A549 treated with CpdA at 1 μM for 4 hours (cell line): ENCODE measurements at places on chromosomes 2 and 18. TPM values are rescaled to one million over a fixed set of nuclear protein-coding genes. Genes with fewer than 3 reads are reported as not detected.

SALL3 gene
- total RNA-seq = not detected in 5 replicates

FKBP1B gene
- total RNA-seq = 8.6 to 10.1 TPM (median 8.9 TPM) in 5 replicates

MOGAT1 gene
- total RNA-seq = not detected in 5 replicates

ARHGAP25 gene
- 0.12 to 0.39 TPM (median 0.21 TPM) in 4 of 5 replicates, not detected in the other for total RNA-seq

OBSL1 gene
- total RNA-seq = 19.6 to 26.1 TPM (median 22.5 TPM) in 5 replicates

ADGRF3 gene
- 0.09 to 0.31 TPM (median 0.12 TPM) in 5 replicates for total RNA-seq

SERPINB10 gene
- not detected in 5 replicates for total RNA-seq

CRIM1 gene
- total RNA-seq = 105 to 148 TPM (median 134 TPM) in 5 replicates

INHBB gene
- total RNA-seq = 11.5 to 19.8 TPM (median 13.6 TPM) in 5 replicates

CFAP210 gene
- 0.27 to 0.64 TPM (median 0.33 TPM) in 5 replicates for total RNA-seq

GPBAR1 gene
- 0.07 to 0.17 TPM (median 0.15 TPM) in 5 replicates for total RNA-seq

TUBA3E gene
- not detected in 5 replicates for total RNA-seq

RIT2 gene
- total RNA-seq = not detected in 5 replicates

TMEM37 gene
- 1.2 to 2.1 TPM (median 1.9 TPM) in 5 replicates for total RNA-seq

ECEL1 gene
- 0.07 to 0.37 TPM (median 0.10 TPM) in 4 of 5 replicates, not detected in the other for total RNA-seq

SERPINB11 gene
- total RNA-seq = 0.11 TPM in 1 of 5 replicates, not detected in the others

LINC00305 gene
- not detected in 5 replicates for total RNA-seq

ALKAL2 gene
- not detected in 5 replicates for total RNA-seq

MAL gene
- 0.10 to 0.14 TPM in 2 of 5 replicates, not detected in the others for total RNA-seq

DSG1 gene
- total RNA-seq = not detected in 5 replicates

STPG4 gene
- 0.12 TPM in 1 of 5 replicates, not detected in the others for total RNA-seq

LHCGR gene
- total RNA-seq = not detected in 5 replicates

PRADC1 gene
- 16.8 to 27.0 TPM (median 24.8 TPM) in 5 replicates for total RNA-seq

SCYGR6 gene
- total RNA-seq = not detected in 5 replicates

PCBP1 gene
- total RNA-seq = 381 to 468 TPM (median 436 TPM) in 5 replicates

PDE1A gene
- total RNA-seq = 0.08 to 0.26 TPM (median 0.16 TPM) in 4 of 5 replicates, not detected in the other

CDCA7 gene
- total RNA-seq = 37.8 to 45.6 TPM (median 44.7 TPM) in 5 replicates

LTBP1 gene
- 15.2 to 27.5 TPM (median 23.9 TPM) in 5 replicates for total RNA-seq

CTLA4 gene
- total RNA-seq = not detected in 5 replicates
